Activated T-helper 2 cell treated with anti-CD3 and anti-CD28 coated beads, Interferon-gamma antibody, Interleukin-2, Interleukin-4, amounts not matched to agents 10 μg/mL and 5 μg/mL and 100 μg/mL, durations not matched to agents 14 hours and 24 hours and 36 hours (primary cell): ENCODE measurements at places on chromosomes 16 and 17. TPM values are rescaled to one million over a fixed set of nuclear protein-coding genes. Genes with fewer than 3 reads are reported as not detected.

ZPBP2 gene
- total RNA-seq, result not detected in 2 replicates

SLFN13 gene
- 41.9 and 42.6 TPM in 2 replicates for total RNA-seq

ST6GALNAC2 gene
- total RNA-seq, result 0.41 TPM in 1 of 2 replicates, not detected in the other

DNA sequence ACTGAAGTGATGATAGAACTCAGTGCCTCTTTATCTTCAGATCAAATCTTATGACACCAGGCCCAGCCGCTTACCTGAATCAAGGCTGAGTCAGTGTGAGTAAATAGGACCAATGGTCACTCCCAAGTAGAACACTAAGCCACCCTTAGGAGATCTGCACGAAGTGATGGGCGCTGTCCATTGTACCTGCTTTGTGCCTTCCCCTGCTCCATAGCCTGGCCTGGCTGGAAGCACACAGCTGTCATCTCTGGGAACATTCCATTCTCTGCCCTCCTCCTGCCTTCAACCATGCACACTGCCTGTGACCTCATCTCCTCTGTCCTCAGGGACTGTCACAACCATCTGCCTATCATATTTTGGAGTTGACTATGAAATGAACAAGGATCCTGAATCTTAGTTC is 279.5 kb upstream of the ASIC2 start:
- no peak overlapping the region for H3K4me3 ChIP-seq
- H3K27ac ChIP-seq, result no peak overlapping the region
- no peaks in the 10 kb centered on the region for H3K4me1 ChIP-seq
- H3K36me3 ChIP-seq, result no peaks in the 10 kb centered on the region
- peaks cover 2% of the 10 kb centered on the region for H3K27me3 ChIP-seq

- peaks cover 28% of the 10 kb centered on the region for H3K4me1 ChIP-seq
- no peaks in the 10 kb centered on the region for H3K27me3 ChIP-seq
- no peak for DNase-seq
- peaks cover 89% of the 10 kb centered on the region for H3K36me3 ChIP-seq
- H3K27ac ChIP-seq, result no peak overlapping the region
Observed at GRCh38 chr17:40297511-40297910, 9.8 kb downstream of the CDC6 start.

GRCh38 chr16:49112754-49113153 is 168.9 kb downstream of the CBLN1 start:
- H3K36me3 ChIP-seq, result no peaks in the 10 kb centered on the region
- no peak overlapping the region for H3K4me3 ChIP-seq
- no peak overlapping the region for H3K27ac ChIP-seq
- H3K4me1 ChIP-seq, result no peaks in the 10 kb centered on the region
- no peak for DNase-seq

DNA sequence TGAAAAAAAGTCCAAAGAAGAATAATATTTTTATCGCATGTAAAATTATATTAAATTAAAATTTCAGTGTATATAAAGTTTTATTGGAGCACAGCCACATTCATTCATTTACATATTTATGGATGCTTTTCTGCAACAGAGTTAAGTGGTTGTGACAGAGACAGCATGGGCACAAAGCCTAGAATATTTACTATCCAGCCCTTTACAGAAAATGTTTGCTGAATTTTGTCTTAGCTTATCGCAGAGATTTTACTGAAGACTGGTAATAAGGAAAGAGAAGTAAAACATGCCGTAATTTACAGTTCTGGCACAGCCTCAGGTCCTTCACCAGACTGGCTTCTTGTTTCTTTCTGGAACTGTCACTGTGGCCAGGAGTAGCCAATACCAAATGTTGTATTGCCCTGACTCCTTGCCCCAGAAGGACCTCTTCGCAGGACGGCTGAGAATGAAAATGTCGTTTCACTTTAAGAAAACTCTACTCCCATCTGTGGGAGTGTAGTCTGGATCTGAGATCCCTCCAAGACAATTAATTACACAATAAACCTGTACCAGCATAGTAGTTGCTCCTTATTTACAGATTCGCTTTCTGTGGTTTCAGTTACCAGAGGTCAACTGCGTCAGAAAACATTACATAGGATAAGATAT is 94.9 kb upstream of the GOT2 start:
- no peaks in the 10 kb centered on the region for H3K4me1 ChIP-seq
- no peak for DNase-seq
- no peak overlapping the region for H3K4me3 ChIP-seq

GRCh38 chr17:31308372-31309334 is 5.2 kb downstream of the EVI2B start:
- no peaks in the 10 kb centered on the region for H3K27me3 ChIP-seq
- no peak for DNase-seq
- H3K4me1 ChIP-seq, result peaks cover 48% of the 10 kb centered on the region
- H3K4me3 ChIP-seq, result peak overlapping the region; percentile 86

GRCh38 chr17:44266402-44267164 is 1.4 kb downstream of the SLC4A1 start:
- H3K27ac ChIP-seq, result no peak overlapping the region
- H3K36me3 ChIP-seq, result no peaks in the 10 kb centered on the region
- H3K4me1 ChIP-seq, result no peaks in the 10 kb centered on the region

- no peak for DNase-seq
- H3K36me3 ChIP-seq, result no peaks in the 10 kb centered on the region
- H3K4me3 ChIP-seq, result no peak overlapping the region
Observed at GRCh38 chr17:27414694-27415093, 41.6 kb upstream of the KSR1 start.

GRCh38 chr17:51650202-51650601 is 389.9 kb downstream of the UTP18 start:
- H3K4me1 ChIP-seq, result no peaks in the 10 kb centered on the region
- H3K4me3 ChIP-seq, result no peak overlapping the region
- H3K36me3 ChIP-seq, result no peaks in the 10 kb centered on the region
- H3K27ac ChIP-seq, result no peak overlapping the region

GRCh38 chr17:59277031-59277430 is 54.4 kb upstream of the YPEL2 start:
- no peak for DNase-seq
- H3K27ac ChIP-seq, result no peak overlapping the region
- no peaks in the 10 kb centered on the region for H3K27me3 ChIP-seq
- no peaks in the 10 kb centered on the region for H3K4me1 ChIP-seq
- H3K4me3 ChIP-seq, result no peak overlapping the region
- H3K36me3 ChIP-seq, result no peaks in the 10 kb centered on the region
